Stimulated activated CD4-positive, alpha-beta T cell treated with anti-CD3 and anti-CD28 coated beads, Interleukin-15, amount 100 ng/mL, for 48 hours (primary cell): ENCODE measurements at places on chromosomes 11 and 22.
A peak's percentile ranks its signal among the peaks of the same experiment; 100 is the strongest.

DNA sequence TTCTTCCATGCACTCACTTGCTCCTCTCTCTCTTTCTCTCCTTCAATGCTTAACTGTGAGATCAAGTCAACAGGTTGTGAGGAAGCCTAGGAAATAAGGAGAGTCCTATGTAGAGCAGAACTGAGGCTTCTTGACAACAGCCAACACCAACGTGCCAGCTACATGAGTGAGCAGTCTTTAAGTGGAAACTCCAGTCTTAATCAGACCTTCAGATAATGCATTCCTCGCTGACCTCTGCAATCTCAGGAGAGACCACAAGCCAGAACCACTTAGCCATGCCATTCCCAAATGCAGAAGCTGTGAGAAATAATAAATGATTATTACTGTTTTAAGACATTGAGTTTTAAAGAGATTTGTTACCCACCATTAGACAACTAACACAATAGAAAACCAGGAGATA, 6.1 kb upstream of the TEAD1 start:
- DNase-seq: no peak

DNA sequence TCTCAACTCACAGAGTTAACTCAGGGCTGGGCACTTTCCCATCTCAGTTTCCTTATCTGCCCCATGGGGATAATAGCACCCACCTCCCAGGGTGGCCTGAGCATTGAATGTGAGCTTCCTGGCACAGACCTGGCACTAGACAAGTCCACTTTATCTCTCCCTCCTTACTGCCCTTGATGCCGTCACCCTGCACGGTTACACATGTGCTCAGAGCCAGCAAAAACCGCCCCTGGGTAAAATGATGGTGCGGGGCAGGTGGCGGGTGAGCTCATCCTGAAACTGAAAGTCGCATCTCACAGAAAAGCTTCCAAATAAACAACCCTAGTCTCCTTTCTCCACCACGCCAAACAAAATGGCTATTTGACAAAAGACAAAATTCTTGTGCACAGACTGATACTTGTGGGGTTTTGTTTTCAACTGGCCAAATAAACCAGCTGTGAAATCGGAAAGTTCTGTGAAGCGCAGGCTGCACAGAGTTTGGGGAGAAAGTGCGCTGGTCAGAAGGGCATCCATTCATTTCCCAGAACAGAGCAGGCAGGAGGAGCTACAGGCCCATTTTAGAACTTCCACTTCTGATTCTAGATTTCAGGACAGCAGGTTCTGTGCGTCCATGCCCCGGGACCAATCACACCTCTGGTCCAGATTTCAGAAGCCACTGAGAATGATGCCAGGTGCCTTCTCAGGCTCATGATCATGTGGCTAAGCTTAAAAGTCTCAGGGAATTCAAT, 138.1 kb downstream of the SHANK2 start:
- DNase-seq: no peak

GRCh38 chr11:9982127-9982795, 311.8 kb downstream of the SBF2 start:
- no peak for DNase-seq

GRCh38 chr11:65412271-65413076, 10.1 kb upstream of the NEAT1 start:
- DNase-seq: no peak

GRCh38 chr11:63814383-63814736, 1.1 kb downstream of the SPINDOC start:
- DNase-seq: no peak

- no peak for DNase-seq
These were observed 143.3 kb upstream of the MTNR1B start for GRCh38 chr11:92826136-92826535.

GRCh38 chr11:10550503-10551289, 9.7 kb upstream of the RNF141 start:
- DNase-seq: no peak

DNA sequence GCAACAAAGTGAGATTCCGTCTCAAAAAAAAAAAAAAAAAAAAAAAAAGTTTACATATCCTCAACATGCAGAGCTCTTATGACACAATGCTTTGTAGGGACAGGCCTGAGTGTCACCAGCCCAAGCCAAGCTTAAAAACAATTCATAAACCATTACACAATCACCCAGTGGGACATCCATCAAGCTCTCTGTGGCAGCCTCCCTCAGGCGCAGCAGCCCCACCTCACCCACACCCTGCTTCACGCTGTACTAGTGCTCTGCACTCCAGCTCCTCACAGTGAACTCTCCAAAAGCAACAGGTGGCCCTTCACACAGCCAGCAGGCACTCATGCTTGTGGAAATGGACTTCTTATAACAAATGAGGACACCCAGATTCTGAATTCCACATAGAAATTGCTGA, 3.5 kb upstream of the FOXRED2 start:
- no peak for DNase-seq

GRCh38 chr11:114398303-114398920, 1.9 kb downstream of the C11orf71 start:
- DNase-seq: no peak

GRCh38 chr11:116776522-116776984, 3.8 kb upstream of the BUD13 start:
- DNase-seq: no peak

- peak; percentile 34 for DNase-seq
These were observed 7.4 kb downstream of the USP2 start for GRCh38 chr11:119373921-119374631.
